Osteoblast (primary cell): ENCODE measurements at places on chromosomes 1 and 21.

- no peak for DNase-seq
Observed at GRCh38 chr1:199747984-199748383, 279.5 kb upstream of the NR5A2 start.

DNA sequence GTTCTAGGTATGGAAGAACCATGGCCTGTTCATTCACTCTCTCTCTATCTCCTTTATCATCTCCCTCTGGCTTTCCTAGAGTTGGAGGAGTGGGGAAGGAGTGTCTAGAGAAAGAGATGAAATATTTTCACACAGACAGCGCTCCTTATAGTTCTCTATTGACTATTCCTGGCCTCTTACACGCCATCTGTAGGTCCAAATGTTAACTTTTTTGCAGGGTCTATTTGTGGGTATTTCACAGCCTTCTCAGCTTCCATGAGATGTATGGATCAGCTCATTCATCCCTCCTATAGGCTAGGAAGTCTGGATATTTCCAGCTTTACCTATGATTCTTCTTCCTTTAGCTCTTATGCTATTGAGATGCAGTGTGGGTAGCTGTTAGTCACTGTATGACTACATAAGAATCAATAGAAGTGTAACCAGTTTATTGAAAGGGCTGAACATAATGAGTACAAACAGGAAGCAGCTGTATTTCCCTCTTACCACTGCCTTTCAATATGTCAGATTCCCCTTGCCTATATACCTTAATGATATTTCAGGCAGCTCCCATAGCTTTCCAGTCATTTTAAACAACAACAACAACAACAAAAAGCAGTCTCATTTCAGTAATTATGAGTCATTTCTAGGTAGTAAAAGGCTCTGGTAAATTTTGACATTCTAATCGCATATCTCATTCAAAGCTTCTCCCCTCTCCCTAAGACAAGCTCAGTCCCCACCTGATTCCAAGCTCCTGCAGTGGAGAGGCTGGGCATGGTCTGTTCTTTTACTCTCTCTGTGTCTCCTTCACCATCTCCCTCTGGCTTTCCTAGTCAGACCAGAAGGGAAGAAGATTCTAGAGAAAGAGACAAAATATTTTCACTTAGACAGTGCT lies 149.5 kb downstream of the TTLL7 start:
- no peak for DNase-seq

GRCh38 chr1:903721-904271 lies 19.9 kb upstream of the SAMD11 start:
- peak; percentile 81 for DNase-seq

GRCh38 chr1:81681601-81682266 lies 119.0 kb upstream of the ADGRL2 start:
- DNase-seq, result no peak

- DNase-seq, result no peak
Observed at GRCh38 chr21:14876524-14876840, 188.3 kb downstream of the NRIP1 start.

- DNase-seq, result no peak
Observed at GRCh38 chr1:94769551-94769950, 50.6 kb upstream of the SLC44A3 start.

GRCh38 chr1:204828352-204828850 lies 42.3 kb upstream of the NFASC start:
- peak; percentile 98 for DNase-seq

DNA sequence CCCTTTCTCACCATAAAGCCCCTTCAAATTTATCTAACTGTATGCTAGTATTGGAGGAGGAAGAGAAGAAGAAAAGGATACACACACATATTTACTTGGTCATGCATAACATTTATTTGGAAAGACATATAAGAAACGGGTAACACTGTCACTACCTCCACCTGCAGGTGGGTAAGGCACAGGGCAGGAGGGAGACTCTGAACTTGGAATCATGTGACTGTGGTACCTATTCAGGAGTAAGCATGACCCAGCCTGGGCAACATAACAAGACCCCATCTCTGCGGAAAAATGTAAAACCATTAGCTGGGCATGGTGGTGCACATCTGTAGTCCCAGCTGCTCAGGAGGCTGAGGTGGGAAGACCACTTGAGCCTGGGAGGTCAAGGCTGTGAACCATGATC lies 1.4 kb upstream of the PADI6 start:
- no peak for DNase-seq

- no peak for DNase-seq
Observed at GRCh38 chr1:247402120-247402675, 13.8 kb upstream of the NLRP3 start.

DNA sequence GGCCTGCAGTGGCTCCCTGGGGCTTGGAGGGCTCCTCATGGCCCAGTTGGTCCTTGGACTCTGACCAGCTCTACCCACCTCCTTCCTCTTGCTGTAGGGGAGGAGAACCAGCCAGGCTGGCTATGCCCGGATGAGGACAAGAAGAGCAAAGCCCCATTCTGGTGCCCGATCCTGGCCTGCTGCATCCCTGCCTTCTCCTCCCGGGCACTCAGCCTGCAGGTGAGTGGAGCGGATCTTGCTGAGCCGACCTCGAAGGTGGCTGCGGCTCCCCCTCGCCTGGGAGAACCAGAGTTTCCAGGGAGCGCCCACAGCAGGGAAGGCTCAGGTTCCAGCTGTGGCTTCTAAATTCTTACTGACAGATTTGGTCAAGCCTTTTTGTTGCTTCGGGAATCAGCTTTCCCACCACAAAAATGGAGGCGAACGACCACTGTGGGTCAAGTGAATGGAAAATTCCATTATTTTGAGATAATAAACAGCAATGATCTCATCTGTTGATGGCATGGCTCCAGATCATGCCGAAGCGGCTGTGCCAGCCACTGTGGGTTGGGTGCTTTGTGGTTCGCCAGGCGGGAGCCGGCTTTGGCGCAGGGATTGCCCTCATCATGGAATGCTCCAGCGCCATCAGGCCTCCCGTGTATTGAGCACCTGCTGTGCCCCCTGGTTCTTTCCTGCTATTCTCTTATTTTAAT lies 106.5 kb upstream of the ACTL8 start:
- DNase-seq, result no peak

DNA sequence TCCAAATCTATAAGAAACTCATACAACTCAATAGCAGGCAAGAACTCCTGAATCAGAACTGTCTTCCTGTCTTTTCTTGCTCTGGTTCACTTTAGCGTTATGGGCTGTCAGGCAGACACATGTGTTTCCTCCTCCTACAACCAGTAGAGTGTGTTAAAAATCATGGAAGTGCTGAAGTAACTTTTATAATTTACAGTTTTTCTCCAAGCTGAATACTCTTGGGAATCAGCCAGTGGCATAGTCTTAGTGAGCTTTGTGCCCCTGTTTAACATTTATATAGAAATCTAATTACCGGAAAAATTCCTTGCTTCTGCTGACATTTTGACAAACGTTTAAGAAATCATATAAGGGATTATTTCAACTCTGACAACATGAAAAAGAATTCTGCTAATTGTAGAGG lies 113.1 kb upstream of the RGS18 start:
- no peak for DNase-seq

- DNase-seq, result peak; percentile 48
Observed at GRCh38 chr1:214337511-214337910, 56.6 kb downstream of the SMYD2 start.

- peak; percentile 41 for DNase-seq
Observed at GRCh38 chr1:78722947-78723346, 73.3 kb downstream of the IFI44 start.

GRCh38 chr1:72366466-72366865 lies 84.1 kb upstream of the NEGR1 start:
- no peak for DNase-seq

- DNase-seq, result no peak
Observed at GRCh38 chr1:89391686-89392085, 27.8 kb downstream of the GBP6 start.

DNA sequence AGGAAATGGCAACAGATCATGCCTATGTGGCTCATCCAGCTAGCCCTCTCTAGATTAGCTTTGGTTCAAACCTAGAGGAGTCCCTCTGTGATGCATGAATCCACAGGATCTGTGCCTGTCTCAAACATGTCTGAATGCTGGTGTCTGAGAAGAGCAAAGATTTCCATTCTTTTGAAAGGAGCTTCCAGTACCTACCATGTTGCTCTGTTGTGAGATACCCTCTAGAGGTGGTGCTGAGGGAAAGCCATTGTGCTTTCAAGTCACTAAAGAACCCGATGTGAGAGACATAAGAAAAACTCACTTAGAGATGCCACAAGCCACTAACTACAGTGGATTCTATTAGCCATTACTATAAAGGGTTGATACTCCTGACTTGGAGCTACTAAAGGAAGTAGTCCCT lies 103.6 kb downstream of the LRRC40 start:
- DNase-seq, result no peak

DNA sequence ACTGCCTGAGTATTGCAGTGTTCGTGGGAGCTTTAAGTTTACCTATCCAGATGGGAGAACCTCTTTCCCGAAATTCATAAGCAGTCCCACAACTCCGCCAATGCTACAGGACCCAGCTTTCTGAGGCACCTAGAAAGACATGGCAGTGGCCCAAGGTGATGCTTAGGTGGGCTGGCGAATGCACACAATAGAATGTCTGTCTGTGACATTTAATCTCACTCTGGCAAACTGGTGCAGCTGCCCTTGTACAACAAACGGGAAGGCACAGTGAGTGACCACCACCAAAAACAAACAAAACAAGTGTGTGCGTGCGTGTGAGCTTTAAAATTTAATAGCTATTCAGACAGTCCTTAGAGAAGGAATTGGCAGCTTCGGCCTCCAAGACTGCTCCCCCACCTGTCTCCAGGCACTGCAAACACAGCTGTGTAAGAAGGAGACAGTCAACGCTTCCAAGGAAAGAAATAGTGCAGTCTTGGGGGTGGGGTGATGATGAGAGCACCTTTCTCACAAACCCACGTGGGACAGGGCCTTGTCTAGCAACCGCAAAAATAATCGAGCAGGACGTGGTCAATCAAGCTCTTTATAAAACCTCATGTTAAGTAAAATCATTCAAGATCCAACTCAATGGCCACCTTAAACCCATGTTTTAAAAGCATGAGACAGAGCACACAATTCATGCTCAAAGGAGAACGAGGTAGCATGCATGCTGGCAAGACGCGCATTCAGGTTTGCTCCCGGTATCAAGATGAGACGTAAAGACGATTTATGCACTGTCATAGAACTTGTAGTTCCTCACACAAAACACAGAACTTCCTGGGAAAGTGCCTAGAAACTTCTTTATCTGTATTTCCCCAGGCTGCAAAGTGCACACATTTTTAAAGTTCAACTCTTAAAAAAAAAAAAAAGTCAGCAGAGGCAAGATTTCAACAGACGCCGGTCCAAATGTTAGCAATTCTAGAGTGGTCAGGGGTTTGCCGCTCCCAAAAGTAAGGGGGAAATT lies 84.1 kb downstream of the TM2D1 start:
- DNase-seq, result no peak

- peak; percentile 98 for DNase-seq
Observed at GRCh38 chr1:109509176-109510134, at the start of gene AMIGO1. Gene AMIGO1 (minus strand): TSS chr1:109509727. CDS start chr1:109508912, 815 bp downstream.

- no peak for DNase-seq
Observed at GRCh38 chr1:241457421-241457820, 62.1 kb downstream of the FH start.

- no peak for DNase-seq
Observed at GRCh38 chr21:16775076-16775475, 737.8 kb upstream of the CXADR start.

DNA sequence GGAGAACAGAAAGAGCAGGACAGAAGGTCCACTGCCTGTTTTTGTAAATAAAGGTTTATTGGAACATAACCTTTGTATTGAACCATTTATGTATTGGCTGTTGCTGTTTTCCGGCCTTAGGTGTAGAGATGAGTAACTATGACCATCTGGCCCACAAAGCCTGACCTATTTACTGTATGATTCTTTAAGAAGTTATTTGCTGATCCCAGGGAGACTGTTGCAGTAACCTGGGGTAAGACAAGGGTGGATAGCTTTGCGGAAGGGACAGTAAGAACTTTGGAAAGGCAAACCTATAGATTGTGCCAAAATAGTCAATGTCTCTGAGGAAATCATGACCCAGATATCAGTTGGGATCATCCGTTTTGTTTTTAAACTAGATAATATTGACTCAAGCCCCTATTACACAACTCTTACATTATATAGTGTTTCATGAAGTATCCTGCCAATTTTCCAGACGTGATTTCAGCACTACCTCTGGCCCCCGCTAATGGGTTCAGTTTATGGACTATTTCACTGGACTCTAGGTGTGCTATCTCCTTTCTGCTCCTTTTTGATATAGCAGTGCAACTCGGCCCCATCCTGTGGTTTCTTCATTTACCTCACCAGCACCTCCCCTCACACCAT lies 20.8 kb upstream of the TLCD4 start:
- DNase-seq, result no peak

GRCh38 chr1:50633465-50633864 lies 210.2 kb upstream of the DMRTA2 start:
- no peak for DNase-seq

DNA sequence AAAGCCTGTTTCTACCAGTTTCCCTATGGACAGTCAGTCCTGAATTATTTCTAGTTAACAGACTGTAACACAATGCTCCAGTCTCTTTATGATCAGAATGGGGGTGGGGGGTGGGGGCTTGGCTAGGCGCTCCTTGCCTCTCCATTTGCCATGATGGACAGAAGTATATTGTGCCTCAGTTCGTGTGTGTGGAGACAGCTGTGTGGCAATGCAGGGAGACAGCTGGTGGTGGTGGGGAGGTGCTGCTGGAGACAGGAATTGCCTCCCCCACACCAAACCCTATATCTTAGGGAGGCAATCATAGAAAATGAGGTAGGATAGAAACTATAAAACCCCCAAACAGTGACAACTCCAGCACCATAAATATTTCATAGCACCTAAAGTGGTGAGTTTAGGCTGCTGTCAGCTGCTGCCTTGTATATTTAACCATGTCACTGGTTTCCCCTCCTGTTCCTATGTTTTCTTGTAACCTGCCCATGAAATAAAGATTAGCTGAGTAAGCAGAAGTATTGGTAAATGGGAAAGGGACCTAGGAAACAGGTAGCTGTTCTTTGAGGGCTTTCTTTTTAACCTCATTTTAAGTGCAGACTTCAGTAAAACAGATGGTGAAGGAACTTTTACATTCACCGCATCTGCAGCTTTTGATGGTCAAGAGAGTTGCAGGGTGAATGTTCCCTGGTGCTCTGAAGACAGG lies 3.4 kb downstream of the PLXNA2 start:
- DNase-seq, result no peak

DNA sequence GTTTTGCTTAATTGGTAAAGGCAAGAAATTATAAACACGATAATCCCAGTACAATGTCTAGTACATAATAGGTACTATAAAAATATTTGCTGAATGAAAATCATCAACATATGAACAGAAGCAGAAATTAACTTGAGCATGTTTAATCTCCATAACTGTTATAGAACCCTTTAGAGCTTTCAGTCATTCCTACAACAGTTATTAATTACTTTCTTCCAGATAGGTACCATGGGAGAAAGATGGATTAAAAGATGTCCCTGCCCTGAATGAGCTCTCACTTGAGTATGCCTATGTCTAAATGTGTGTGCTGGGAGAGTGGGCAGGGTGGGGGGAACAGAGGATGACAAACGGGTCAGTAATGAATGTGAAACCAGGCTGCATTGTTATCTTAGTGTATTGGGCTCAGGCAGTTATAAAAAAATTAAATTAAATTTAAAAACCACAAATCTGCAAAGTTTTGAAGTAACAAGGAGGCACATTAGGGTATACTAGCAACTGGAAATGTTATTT lies 2.4 kb downstream of the EPS15 start:
- DNase-seq, result peak; percentile 83

- peak; percentile 69 for DNase-seq
Observed at GRCh38 chr1:31102501-31102950, 37.0 kb upstream of the PUM1 start.
